ENCODE measurements at places on chromosomes 5 and 9.
A peak's percentile ranks its signal among the peaks of the same experiment; 100 is the strongest.

DNA sequence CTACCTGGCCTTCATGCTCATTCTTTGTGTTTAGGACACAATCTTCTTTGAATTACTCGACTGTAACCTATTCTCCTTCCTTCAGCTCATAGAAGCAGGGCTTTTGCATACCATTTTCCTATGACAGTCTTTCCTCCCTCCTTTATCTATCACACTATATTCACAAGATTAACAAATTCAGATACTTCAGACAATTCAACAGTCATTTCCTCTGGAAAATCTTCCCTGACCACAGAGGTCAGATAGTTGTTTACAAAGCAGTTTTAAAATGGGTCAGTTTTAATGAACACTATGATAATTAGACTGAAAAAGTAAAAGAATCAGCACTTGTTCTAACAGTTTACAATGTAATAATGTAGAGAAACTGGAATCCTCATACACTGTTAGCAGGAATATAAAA lies 4.3 kb downstream of the CAAP1 start:
- DNase-seq: no peak

GRCh38 chr5:90783460-90784333 lies 225.1 kb downstream of the ADGRV1 start:
- DNase-seq: peak; percentile 31

DNA sequence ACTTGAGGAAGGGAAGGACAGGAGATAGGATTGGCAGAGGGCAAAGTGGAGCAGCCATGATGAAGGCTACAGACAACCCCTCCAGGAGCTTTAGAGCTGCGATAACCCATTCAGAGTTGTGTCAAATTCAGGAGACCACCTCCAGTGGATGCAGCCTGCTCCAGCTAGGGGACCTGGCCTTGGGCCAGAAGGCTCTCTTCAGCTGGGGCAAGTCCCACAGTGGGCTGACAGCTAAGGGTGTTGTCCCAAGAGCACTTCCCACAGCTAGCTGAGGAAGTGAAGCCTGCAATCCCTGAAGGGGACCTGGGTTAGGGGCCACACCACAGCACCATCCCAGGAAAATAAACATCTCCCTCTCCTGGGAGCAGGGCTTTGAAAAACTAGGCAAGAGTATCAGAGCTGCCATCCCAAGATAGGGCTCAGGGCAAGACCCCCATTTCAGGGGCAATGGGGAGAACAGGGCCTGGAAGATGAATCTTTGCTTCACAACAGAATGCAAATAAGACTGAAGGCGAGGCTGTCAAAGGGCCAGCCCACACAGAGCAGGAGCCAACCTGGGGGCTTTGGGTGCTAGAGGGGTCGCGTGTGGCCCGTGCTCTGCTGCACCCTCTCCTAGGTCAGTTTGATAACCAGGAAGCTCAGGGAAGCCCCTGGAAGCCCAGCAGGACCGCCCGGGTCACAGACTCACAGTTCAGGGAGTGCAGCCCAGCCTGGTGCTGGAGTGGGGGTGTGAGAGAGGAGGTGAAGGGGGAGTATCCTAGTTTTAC lies 19.3 kb upstream of the DAPK1 start:
- DNase-seq: no peak

- DNase-seq: no peak
Observed at GRCh38 chr9:28774433-28775235, 1201.4 kb upstream of the C9orf72 start.

DNA sequence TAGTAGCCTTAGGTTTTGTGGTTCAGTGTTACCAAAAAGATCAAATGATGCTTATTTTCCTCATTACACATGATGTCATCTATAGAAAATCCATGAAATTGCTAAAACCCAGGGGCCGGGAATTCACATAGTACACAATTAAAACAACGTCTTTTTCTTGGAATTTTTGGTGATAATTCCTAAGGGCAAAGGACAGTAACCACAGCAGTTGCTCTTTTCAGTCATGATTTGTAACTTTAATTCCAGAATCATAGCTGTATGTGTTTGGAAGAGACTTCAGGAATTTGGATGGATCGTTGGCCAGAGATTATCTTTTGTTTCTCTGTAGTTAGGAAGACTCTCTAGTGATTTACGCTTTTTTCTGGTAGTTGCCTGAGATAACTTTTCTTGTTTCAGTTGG lies 748.7 kb downstream of the TLE4 start:
- no peak for DNase-seq

GRCh38 chr9:78630966-78631365 lies 334.0 kb downstream of the PSAT1 start:
- DNase-seq: no peak

GRCh38 chr5:109852371-109853155 lies 162.8 kb downstream of the MAN2A1 start:
- DNase-seq: no peak

DNA sequence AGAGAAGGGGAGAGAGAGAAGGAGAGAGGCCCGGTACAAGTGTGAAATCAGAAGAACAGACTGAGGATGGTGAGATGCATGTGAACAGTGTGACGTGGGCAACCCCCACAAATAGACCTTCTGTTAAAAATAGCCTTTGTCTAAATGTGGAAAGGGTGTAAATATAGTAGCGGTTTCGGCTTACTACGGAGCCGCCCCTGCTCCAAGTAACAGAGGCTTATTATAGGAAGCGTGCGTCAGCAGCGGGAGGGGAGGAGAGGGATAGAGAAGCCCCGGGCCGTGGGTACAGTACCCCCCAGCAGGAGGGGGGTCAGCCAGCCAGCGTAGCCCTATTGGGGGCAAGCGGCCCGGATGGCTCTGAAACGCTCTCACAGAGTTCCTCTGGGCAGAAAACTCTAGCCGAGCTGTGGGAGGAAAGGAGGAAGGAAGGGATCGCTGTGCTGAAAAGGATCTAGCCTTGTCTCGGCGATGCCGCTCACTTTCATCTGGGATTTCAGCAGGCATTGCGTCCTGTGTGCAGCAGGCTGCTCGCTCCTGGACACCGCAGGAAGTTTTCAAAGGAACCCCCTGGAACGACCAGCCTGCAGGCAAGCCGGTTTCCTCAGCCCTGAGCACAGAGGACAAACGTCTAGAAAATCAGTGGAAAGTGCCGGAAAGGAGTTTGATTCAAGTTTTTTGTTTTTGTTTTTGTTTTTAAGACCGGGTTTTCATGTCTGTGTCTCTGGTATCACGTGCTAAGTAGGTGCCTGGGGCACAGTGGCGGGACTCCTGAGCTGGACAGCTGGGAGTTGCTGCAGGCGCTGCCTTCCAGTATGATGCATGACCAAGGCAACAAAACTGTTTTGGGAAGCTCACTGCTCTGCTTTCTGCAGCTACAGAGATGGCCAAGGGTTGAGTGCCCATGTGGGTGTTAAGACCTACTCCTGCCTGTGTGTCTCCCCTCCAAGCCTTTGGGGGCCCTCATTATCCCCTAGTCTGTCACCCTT lies 146.6 kb downstream of the SEC61B start:
- no peak for DNase-seq

- DNase-seq: no peak
Observed at GRCh38 chr5:66597183-66597757, 1.1 kb downstream of the MAST4 start.

- DNase-seq: no peak
Observed at GRCh38 chr5:95996904-95997723, 35.5 kb upstream of the ELL2 start.

DNA sequence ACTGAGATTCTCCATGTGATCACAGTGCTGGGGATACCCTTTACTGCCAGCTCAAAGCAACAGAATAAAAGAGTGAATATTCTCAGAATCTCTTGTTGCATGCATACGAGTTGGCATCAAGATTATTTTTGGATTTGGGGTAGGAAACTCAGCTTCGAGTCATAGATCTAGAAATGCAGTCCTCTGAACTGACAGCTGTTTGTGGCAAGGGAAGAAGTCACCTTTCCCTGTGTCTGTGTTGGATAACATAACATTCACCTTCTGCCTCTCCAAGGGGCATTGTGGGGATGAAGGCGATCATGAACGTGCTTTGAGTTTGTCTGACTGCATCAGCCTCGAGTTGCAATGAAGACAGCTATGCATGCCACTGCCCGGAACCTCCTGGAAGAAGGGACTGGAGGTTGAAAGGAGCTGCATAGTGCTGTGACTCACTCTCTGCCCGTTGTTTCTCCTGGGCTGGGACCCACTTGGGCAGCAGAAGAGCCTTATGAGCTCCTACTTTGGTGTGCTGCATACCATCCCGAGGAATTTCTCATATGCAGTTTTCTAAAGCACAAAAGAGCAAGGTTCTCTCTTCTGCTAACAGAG lies 231.7 kb downstream of the ARHGAP26 start:
- no peak for DNase-seq

DNA sequence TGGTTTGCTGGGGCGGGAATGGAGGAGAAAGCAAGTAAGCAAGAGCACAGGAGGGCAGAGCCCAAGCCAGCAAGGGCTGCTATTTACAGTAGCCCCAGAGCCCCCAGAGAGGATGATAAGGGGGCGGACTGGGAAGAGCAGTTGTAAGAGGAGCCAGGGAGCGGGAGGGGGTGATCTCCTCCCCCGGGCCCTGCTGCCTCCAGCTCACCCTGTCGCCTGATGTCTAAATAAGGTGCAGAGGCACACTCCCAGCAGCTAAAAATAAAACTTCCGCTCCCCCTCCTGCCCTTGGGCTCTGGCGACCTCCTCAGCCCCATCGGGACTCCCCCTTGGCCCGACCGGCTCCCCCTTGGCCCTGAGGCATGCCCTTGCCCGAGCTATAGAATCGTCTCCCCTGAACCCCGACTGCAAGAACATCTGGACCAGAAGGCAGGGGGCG lies 14.4 kb upstream of the CCDC69 start:
- no peak for DNase-seq

GRCh38 chr9:38182321-38182720 lies 113.3 kb upstream of the SHB start:
- no peak for DNase-seq

- peak; percentile 4 for DNase-seq
Observed at GRCh38 chr5:36494841-36495601, 111.4 kb upstream of the SLC1A3 start.

- no peak for DNase-seq
Observed at GRCh38 chr9:114112325-114112724, 13.2 kb upstream of the KIF12 start.

DNA sequence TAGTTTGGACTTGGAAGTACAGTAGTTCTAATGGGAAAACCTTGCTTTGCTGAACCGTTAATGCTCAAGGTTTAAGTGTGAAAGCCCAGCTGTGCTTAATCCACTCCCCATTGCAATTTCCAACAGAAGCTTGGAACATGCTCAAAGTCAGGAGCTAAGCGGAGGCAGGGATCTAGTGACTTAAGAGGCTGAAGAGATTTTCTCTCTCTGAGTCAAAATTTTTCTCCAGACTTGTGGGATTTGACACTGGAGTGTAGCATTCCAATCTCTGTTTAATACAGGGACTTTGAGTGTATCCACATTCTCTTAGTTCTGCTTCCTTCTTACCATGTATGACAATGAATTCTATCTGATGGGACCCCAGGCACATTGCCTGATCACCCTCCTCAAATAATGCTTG lies 471.8 kb downstream of the KIF4B start:
- DNase-seq: no peak

DNA sequence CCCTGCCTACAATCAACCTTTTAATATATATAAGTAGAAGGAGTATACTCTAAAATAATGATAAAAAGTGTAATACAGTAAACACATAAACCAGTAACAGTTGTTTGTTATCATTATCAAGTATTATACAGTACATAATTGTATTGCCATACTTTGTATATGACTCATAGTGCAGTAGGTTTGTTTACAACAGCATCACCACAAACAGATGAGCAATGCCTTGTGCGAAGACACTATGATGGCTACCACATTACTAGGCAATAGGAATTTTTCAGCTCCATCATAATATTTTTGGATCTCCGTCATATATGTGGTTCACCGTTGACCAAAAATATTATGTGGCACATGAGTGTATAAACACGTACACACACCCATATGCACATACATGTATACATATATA lies 69.7 kb upstream of the APC start:
- no peak for DNase-seq

GRCh38 chr9:104971511-104971910 lies 43.6 kb upstream of the ABCA1 start:
- no peak for DNase-seq

DNA sequence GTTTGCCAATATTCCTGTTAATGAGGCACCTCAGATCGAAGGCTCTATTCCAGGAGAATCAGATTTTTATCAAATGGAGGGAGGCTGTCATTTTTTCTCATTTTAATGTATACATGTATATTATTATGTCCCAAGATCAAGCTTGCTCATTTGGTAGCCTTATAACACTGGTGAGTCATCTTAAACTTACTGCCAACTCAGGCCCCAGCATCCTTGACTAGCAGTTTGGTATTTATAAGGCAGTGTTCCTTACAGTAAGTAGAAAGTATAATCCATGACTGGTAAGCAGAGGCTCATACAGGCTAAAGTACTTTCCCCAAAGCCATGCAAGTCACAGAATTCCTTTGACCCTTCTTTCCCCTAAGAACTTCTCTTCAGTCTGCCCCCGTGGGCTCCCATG lies 90.7 kb upstream of the NR3C1 start:
- DNase-seq: peak; percentile 64

DNA sequence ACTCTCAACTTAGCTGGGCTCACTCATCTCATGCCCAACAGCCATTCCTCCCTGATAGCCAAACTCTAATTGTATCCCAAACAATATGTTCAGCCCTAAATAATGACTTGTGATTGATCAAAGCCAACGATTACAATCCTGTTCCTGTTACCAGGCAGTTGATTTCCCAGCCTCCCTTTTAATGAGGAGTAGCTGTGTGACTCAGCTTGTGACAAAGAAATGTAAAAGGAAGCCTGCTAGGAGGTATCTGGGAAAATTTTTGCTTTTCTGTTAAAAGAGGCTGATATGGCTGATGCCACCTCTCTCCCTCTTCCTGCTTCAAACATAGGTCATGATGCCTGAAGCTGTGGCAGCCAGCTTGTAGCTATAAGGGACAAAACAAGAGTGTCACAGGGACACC lies 19.6 kb upstream of the ENC1 start:
- no peak for DNase-seq

DNA sequence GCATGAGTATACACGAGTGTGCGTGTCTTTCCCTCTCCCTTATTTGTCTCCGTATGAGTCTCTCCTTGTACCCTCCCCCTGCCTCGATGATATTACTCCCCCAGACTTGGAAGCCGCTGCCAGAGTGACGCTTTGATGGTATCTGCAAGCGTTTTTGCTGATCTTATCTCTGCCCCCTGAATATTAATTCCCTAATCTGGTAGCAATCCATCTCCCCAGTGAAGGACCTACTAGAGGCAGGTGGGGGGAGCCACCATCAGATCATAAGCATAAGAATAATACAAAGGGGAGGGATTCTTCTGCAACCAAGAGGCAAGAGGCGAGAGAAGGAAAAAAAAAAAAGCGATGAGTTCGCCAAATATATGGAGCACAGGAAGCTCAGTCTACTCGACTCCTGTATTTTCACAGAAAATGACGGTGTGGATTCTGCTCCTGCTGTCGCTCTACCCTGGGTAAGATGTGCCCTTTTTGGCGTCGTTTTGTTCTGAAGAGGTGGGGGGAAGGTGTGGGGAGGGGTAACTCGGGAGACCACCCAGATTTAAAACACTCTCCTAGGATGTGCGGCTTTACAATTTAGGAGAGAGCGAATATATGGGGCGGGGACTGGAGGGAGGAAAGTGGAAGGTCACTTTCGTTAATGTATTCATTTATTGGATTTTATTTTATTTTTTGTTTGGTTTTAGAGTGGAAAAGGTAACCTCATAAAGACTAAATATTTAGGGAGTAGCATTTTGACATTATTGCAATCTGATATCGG lies at the start of gene GABRG2:
GABRG2 (plus strand) TSS at position 119 of the 757 bp plus-strand sequence; CDS start at position 346, 227 bp downstream.
- DNase-seq: no peak

GRCh38 chr9:133155156-133155555 lies 8.6 kb downstream of the GBGT1 start:
- no peak for DNase-seq

GRCh38 chr5:3428334-3428733 lies 167.3 kb upstream of the IRX1 start:
- no peak for DNase-seq

- DNase-seq: no peak
Observed at GRCh38 chr5:149341876-149342275, 3.4 kb upstream of the GRPEL2 start.
